ENCODE measurements at places on chromosomes 5 and 9. TPM values are rescaled to one million over a fixed set of nuclear protein-coding genes. Genes with fewer than 3 reads are reported as not detected.

Gene HEMGN
- total RNA-seq: not detected

Gene PTPRD
- total RNA-seq: 1.3 TPM

Gene CCDC127
- 5.2 TPM for total RNA-seq

Gene TAS2R1
- not detected for total RNA-seq

Gene UGT3A2
- not detected for total RNA-seq

Gene NKD2
- 2.2 TPM for total RNA-seq

Gene ADCY2
- not detected for total RNA-seq

DNA sequence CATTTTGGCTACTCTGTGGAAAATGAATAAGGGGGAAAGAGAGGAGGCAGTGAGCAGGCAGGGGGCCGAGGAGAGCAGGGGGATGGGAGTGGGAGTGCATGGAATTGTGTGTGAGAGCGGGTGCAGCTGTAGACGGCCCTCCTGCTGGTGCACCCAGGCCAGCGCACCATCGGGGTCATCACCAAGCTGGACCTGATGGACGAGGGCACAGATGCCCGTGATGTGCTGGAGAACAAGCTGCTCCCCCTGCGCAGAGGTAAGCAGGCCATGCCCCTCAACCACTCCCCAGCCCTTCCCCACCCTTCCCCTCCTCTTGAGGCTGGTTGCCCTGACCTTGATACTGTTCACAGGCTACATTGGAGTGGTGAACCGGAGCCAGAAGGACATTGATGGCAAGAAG lies 16.7 kb downstream of the DNM1 start:
- no peak for DNase-seq

DNA sequence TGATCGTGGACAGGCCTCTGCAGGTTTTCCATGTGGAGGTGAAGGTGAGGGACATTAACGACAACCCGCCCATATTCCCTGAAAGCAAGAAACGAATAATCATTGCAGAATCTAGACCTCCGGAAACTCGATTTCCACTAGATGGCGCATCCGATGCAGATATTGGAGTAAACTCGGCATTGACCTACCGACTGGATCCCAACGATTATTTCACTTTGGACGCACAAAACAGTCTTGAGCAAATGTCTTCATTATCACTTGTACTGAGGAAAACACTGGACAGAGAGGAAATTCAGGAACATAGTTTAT lies 621 bp downstream of the PCDHA13 start:
- DNase-seq: no peak

DNA sequence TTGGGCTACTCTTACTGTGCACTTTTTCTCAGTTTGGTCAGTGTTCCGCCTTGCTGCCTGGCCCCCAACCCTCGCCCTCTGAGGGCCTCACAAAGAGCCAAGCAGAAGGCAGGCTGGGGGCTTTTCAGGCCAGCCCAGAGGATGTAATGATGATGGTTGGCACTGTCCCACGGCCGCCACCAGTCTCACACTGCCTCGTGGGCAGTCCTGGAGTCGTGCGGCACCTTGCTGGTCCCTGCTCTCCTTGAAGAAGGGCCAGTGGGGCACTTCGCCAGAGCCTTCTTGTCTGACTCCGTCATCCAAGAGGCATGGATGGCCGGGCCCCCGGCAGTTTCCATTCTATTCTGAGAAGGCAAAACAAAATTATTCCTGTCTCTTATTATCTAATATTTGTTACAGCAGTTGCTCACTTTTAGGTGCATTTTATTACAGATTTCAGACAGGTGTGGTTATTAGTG lies 21.0 kb downstream of the TENT4A start:
- no peak for DNase-seq

- DNase-seq: no peak
Measured at GRCh38 chr9:3401221-3401954, 124.4 kb downstream of the RFX3 start.

- no peak for DNase-seq
Measured at GRCh38 chr9:15961217-15961616, 408.4 kb downstream of the CCDC171 start.

DNA sequence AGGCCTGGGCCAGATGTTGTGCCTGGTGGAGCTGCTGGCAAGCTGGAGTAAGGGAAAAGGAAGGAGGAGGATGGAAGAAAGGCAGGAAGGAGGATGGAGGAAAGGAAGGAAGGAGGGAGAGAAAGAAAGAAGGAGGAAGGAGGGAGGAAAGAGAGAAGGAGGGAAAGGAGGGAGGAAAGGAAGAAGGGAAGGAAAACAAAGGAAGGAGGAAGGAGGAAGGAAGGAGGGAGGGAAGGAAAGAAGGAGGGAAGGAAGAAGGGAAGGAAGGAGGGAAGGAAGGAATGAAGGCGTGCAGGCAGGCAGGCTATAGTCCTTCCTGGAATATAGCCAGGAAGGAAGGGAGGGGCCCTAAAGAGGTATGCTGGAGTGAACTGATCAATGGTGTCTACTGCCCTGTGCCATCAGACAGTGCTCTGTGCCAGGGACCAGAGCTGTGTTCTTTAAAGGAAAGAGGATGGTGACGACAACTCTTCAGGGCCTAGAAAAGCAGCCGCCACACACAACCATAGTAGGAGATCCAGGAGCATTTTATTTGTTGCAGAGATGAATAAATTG lies 61.4 kb upstream of the UBTD2 start:
- DNase-seq: no peak

GRCh38 chr9:20349568-20349967 lies 272.7 kb downstream of the MLLT3 start:
- DNase-seq: no peak

DNA sequence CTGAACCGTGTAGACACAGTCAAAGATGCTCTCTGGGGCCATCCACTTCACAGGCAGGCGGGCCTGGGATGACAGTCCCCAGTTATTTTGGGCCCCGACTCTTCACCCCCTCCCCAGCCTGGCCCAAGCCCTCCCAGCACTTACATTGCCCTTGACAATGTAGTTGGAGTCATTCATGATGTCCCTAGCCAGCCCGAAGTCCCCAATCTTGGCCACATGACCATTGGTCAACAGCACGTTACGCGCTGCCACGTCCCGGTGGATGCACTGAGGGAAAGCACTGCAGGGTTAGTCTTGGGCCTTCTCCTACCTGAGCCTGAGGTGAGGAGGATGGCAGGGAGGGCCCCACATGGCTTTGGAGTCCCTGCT lies 30.3 kb downstream of the CSF1R start:
- no peak for DNase-seq

DNA sequence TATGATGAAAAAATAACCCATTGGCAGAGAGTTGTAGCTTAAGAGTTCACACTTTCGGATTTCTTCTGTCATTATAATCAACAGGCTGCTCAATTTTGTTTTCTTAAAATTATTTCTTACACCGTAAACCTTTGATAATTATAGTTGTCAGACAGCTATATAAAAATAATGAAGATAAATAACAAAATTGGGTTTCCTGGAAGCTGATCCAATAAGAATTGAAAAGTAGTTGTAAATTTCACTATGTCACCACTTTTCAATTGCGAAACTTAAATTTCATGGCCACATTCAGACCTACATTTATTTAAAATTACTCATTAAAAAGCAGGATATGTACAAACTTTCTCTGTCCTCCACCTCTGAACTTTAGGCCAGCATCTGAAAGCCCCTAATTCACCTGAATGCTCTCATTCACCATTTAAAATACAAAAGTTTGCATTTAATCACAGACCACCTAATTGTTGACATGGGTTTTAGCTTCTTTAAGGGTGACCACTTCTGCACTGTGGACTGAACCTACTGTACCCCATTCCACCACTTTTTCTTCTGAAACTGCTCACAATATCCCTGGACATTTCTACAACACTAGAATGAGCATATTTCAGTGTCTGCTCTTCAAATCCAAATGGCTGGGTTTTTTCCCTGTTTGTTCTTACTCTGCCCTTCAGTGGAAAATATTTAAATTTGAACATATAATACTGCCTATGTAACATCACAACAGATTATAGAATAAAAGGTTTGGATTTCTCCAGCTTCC lies 680 bp downstream of the SELENOP start:
- no peak for DNase-seq

DNA sequence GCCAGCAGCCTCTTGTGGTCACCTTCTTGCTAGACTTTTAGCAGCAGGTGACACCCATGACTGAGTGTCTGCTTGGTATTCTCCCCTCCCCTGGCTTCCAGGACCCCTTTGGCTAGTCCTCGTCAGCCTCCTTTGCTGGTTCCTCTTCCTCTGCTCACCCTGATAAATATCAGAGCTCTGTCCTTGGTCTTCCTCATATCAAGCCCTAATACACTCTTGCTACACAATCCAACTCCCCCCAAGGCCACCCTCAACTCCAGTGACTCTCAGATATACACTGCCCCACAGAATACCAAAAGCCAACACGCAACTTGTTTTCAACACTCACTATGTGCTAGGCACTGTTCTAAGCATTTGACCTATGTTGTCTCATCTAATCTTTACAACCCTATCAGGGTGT lies 30.3 kb upstream of the LCP2 start:
- DNase-seq: no peak

DNA sequence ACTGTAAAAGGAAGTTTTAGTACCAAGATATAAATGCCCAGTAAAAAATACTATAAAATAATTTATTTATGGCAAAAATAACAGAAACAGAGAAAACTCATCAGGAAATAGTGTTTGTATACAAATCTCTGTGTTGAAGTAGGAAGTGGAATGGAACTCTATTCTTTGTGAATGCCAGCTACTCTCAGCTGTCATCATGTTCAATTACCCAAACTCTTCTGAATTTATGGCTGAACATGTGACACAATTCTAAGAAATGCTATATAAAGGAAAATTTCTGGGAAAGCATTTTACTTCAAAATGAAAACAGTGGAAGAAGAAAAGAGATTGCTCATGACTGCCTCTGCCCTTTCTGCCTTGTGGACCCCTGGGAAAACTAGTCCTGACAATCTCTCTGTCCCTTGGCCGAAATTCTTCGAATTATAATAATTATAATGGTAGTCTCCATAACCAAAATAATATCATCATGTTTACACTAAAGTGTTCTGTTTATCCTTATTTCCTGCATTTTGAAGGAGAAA lies 522.3 kb upstream of the ST8SIA4 start:
- DNase-seq: no peak

GRCh38 chr9:95611354-95611753 lies 94.6 kb upstream of the PTCH1 start:
- DNase-seq: no peak

Data from glomerular endothelial cell (primary cell).